Cerebellar cortex (tissue), 1 donor: ENCODE measurements at places on chromosomes 6 and 20.

DNA sequence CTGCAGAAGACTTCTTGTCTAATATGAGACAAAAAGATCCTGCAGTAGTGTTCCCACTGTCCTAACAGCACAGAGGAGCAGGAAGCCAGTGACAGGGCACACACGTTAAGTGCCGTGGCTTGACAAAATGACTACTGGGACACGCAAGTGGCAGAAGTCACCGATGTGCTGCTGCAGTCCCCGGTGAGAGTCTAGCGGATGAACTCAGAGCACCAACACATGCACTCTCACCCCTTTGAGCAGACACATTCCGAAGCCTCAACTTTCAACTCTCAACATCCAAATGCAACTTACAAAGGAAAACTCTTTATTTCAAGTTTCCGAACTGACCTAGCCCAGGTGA lies 898 bp downstream of the LAMA4 start:
- no peak for DNase-seq

- no peak for DNase-seq
Observed at GRCh38 chr20:2794866-2795447, 5.5 kb downstream of the CPXM1 start.

- peak; percentile 1 for DNase-seq
Observed at GRCh38 chr6:65566117-65566516, 140.9 kb downstream of the EYS start.

DNA sequence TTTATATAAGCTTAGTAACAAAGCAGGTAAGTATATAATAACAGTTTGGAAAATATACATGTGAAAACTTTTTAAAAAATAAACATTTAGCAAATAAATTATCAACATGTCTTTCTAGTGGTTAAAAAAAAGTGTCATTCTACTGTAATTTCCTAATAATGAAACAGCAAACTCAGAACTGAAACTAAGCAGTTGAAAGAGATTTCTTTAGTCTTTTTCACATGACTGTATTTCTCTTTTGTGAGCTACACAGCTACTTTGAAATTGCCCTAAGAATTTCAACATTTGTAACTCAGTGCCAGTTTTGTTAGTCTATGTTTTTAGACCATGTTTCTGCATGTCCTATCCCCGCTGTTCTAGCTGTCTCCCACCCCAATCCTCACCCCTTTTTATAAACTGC lies 28.4 kb upstream of the SDHAF4 start:
- DNase-seq = no peak
